ENCODE measurements at places on chromosomes 7 and 10.

GRCh38 chr10:22427890-22428571 is 82.7 kb downstream of the SPAG6 start:
- no peak for DNase-seq

- DNase-seq: no peak
Observed at GRCh38 chr7:110204527-110204926, 886.4 kb upstream of the LRRN3 start.

DNA sequence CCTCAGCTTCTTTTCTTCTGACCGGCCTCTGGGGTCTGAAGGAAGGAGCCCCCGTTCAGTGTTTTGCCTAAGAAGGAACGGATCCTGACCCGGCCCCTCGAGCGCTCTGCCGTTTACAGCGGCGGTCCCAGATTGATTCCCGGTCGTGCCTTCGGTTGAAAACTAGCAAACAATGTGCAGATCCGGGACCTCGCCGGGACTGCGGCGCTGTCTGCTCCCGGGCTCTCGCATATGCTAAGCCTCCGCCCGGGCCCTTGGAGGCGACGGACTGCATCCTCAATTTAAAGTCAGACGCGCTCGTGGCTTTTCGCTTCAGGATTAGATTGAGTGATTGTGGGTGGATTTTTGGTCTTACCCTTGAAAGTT is 559 bp downstream of the DBF4 start:
- DNase-seq: no peak

DNA sequence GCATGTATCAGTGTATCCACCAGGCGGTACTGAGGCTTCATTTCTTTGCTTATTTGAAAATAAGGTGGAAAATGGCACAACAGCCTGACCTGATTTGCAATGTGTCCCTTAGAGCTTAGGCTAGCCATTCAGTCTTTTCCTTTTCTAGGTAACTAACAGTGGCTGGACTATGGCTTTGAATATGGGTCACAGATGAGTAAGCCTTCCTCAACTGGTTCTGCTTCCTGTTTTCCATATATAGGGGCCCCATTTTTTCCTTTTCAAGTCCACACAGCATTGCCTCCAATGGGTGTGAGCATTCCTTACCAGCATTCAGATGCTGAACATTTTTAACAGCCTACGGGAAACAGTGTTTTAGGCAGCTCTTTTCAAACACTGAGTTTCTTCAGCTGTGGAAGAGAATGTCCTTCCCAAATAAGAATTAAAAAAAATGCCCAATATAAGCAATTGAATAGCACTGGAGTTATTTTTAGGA is 3.9 kb upstream of the ITGB1 start:
- DNase-seq: no peak

DNA sequence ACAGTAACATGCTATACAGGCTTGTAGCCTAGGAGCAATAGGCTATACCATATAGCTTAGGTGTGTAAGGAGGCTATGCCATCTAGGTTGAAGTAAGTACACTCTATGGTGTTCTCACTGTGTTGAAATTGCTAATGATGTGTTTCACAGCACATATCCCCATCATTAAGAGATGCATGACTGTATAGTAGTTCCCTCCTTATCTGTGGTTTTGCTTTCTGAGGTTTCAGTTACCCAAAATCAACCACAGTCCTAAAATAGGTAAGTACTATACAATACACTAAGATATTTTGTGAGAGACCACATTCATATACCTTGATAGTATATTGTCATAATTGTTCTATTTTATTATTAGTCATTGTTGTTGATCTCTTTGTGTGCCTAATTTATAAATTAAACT is 12.7 kb downstream of the FZD1 start:
- no peak for DNase-seq

DNA sequence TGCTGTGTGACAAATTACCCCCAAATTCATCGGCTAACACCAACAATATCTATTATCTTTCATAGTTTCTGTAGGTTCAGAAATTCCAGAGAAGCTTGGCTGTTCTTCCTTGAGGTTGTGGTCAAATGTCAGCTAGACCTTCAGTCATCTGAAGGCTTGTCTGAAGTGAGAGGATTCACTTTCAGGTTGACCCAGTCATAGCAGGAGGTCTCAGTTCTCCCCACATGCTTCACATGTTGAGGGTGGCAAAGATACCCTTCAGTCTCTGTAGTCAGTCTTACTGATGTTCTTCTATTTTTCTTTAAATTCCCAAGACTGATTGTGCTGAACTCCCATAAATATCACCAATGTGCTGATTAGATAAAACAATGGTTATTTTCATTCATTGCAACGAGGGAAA is 1692.0 kb downstream of the REEP3 start:
- DNase-seq: no peak

- DNase-seq: no peak
Observed at GRCh38 chr10:1085258-1085657, 29.1 kb downstream of the WDR37 start.

DNA sequence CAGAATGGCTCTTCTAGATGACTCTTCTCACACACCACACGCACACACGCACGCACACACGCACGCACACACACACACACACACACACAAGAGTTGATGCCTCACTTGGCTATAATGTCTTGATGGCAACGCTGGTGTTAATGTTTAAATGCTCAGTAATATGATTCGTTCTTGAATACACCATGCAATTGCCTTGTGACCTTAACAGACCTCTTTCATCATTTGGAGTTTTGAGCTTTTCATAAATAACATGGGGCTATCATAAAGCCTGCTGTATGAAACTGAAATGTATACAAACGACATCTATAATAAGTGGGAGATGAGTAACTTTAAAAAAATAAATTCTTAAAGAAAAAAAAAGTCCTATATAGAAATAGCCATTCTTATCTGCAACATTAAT is 8.2 kb downstream of the JCAD start:
- DNase-seq: no peak

GRCh38 chr10:123755061-123755460 is 88.9 kb downstream of the GPR26 start:
- DNase-seq: no peak

DNA sequence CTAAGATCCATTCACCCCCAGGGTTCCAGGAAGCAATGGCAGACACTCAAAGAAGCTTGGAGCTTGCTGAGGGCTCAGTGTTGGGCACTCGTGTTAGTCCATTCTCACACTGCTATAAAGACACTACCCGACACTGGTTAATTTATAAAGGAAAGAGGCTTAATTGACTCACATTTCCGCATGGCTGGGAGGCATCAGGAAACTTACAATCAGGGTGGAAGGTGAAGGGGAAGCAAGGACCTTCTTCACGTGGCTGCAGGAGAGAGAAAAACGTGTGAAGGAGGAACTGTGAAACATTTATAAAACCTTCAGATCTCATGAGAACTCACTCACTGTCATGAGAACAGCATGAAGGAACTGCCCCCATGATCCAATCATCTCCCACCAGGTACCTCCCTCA is 44.7 kb upstream of the SMNDC1 start:
- no peak for DNase-seq

DNA sequence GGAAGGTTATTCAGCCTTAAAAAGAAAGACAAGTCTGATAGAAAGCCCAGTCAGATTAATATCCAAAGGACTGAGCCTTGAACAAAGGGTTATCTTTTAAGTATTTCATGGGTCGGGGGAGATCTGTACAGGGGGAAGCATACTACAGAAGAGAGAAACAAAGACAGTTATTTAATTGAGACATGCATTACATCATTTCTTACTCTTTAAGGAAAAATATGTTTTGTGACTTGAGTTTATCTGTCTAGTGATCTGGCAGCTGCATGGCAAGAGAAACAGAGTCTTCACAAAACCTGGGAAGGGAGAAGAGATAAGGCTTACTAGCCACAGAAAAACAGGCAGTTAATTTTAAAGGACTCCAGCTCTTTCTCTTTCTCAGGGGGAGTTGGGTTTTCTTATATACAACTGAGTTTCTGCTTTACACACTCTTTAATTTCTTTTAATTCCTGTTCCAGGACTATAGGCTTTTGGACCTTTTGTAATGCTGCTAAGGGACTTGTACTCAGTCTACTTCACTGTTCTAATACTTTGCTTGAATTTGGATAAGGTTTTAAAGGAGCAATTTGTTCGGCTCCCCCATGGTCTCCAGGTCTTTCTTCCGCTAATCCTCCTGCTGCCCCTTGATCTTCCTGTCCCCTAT is 20.9 kb upstream of the CYP3A43 start:
- no peak for DNase-seq

GRCh38 chr10:8053446-8054243 is 843 bp upstream of the GATA3 start:
- DNase-seq: peak; percentile 93

DNA sequence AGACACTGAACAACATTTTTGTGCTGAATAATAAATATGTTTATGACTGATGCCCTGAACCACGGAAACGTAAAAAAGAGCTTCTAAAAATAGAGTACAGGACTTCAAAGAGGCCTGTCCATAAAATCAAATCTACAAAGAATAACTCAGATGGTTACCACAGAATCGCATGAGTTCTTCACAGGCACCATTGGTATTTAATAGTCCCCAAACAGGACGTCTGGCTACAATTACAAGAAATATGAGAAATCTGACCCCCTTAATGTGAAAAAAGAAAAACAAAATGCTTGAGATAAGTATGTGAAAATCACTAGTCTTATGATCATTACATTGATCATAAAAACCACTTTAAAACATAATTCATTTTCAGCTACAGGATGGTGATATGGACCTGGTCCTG is 20.8 kb downstream of the CYTH3 start:
- DNase-seq: no peak

DNA sequence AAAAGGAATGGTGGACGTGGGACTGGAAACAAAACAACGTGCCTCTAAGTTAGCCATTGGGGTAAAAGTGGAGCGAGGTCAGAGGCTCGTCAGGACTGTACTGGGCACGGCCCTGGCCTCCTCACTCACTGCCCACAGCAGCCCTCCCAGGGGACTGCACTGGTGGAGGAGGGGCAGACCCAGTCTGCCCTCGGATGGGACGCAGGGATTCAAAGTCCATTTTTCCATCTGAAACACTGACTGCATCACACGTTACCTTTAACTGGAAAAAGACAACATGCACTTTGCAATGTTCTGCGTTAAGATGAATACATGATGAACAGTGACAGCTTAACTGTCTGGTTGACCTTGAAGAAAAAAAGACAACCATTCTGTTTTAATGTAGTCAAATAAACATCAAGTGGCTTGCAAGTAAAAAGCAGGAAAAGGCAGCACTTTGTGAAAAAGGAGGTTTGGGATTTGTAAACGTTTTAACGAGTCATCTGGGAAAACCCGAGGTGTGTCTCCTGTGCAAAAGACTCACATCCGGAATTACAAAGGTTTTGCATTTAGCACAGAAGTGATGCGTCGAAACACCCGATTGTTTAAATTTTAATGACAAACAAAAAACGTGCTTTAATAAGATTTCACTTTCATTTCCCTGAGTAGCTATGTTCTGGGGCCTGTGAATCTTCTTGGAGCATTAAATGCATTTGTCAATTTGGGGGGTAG is 18.8 kb downstream of the KLF6 start:
- DNase-seq: no peak

GRCh38 chr7:12683678-12684585 is 3.5 kb upstream of the ARL4A start:
- no peak for DNase-seq

DNA sequence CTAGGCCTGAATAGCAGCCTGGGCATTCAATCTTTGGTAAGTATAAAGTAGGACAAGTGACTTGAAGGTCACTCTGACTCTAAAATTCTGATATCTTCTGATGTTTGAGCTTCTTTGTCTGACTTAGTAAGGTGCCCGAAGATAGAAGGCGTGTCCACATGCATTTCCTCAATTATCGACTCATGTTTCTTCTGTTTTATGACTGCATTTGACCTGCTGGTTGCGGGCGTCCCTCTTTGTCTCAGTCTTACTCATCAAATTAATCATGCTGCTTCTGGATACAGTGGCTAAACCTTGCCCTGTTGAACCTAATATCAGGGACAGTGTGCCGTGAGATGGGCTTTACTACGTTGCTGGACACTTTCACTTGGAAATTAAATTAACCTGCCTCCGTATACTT is 534.1 kb downstream of the SDK1 start:
- no peak for DNase-seq

- no peak for DNase-seq
Observed at GRCh38 chr7:51080622-51081269, 235.9 kb downstream of the COBL start.

DNA sequence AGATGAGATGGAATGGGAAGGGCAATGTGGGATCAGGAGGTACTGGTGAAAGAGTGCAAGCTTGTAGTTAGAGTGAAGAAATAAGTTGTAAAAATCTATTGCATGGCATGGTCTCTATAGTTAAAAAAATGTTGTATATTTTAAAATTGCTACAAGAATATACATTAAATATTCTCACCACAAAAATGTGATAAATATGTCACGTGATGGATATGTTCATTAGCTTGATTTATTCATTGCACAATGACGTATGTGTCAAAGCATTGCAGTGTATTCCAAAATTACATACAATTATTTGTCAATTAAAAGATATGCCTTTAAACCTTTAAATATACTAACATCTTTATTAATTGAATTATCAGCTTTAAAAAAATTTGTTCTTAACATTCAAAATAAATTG is 1607.1 kb downstream of the REEP3 start:
- no peak for DNase-seq

- DNase-seq: no peak
Observed at GRCh38 chr7:17532861-17533404, 234.5 kb downstream of the AHR start.

DNA sequence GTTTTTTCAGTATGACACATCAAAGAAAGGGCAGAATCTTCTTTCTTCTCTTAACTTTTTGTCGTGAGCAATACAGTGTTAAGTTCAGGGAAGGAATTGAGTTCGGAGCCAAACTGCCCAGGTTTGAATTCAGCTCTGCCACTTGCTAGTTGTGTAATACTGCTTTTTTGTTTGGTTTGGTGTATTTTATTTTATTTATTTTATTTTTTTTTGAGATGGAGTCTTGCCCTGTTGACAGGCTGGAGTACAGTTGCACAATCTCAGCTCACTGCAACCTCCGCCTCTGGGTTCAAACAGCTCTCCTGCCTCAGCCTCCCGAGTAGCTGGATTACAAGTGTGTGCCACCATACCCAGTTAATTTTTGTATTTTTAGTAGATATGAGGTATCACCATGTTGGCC is 539.8 kb upstream of the GALNT17 start:
- no peak for DNase-seq

GRCh38 chr10:20686015-20686635 is 211.0 kb downstream of the NEBL start:
- DNase-seq: no peak

GRCh38 chr10:120097766-120098165 is 205.2 kb downstream of the SEC23IP start:
- DNase-seq: no peak
